ENCODE measurements at places on chromosomes 6 and 20.

- no peak for DNase-seq
Observed at GRCh38 chr6:46390153-46390876, 100.9 kb downstream of the RCAN2 start.

DNA sequence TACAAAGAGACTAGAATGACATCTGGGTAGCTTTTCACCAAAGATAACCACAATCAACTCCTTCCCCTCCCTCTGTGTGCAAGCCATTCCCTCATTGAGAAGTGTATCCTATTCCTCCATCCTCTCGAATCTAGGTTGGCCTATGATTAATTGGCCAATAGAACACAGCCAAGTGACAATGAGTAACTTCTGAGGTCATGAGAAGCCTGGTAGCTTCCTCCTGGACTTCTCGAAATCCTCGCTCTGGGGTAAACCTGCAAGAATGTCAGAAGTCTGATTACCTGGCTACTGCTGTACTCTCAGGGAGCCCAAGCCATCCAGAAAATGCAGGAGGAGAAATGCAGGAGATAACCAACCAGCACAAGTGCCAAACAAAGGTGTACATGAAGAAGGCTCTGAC, 13.1 kb downstream of the ARHGAP18 start:
- DNase-seq: no peak

GRCh38 chr20:21342656-21343345, 39.7 kb downstream of the XRN2 start:
- no peak for DNase-seq

DNA sequence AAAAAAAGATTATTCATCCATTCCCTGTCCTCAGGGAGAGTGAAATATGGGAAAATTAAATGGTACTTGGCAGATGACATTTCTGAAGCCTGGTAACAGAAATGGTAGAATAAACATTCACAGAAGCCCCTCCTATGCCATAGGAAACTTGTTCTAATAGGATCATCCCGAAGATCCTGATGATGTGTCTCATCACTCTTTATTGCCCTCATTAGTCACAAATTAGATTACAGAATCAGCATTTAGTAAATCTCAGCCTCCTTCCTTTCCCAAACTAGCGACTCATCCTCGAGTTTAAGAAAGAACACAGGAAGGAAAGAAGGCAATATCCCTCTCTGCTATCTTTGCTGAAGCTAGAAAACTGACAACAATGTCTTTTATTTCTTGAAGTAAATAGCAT, 154.4 kb downstream of the TMEM200A start:
- no peak for DNase-seq
